SK-N-SH treated with all-trans-retinoic acid at 6 μM for 48 hours (cell line): ENCODE measurements at places on chromosomes 13 and 19.

DNA sequence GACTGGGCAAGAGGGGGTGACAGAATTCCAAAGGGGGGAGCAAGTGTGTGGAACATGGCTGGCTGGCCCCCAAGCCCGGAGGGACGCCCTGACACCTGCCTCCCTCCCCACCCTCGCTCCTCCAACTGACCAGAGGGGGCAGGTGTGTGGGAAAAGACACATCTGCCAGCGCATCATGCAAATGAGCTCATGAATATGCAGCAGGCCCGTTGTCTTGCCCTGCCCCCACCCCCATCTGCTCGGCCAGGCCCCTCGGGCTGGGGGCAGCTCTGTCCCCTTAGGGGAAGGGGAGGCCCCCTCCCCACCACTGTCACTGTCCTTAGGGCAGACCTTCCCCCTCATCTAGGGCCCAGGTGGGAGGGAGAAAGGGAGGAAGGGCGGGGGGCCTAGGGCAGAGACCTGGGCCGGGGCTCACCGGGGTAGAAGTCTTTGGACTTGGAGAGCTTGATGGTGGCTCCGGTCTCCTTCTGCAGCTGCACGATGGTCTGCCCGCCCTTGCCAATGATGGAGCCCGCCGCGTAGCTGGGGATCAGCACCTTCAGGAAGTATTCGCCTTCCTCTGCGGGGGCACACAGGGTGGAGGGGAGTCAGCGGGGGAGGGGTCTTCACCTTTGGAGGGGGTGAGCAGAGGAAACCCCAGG, 12.9 kb downstream of the NOVA2 start:
- ATAC-seq: no peak

GRCh38 chr19:6767357-6768235, at the start of gene SH2D3A:
TSS of gene SH2D3A (minus strand) at chr19:6767435. CDS start at chr19:6763748, 3,687 bp downstream.
- peak; percentile 55 for ATAC-seq

- ATAC-seq: no peak
These were observed 58.4 kb downstream of the F2RL3 start for GRCh38 chr19:16946951-16947940.

DNA sequence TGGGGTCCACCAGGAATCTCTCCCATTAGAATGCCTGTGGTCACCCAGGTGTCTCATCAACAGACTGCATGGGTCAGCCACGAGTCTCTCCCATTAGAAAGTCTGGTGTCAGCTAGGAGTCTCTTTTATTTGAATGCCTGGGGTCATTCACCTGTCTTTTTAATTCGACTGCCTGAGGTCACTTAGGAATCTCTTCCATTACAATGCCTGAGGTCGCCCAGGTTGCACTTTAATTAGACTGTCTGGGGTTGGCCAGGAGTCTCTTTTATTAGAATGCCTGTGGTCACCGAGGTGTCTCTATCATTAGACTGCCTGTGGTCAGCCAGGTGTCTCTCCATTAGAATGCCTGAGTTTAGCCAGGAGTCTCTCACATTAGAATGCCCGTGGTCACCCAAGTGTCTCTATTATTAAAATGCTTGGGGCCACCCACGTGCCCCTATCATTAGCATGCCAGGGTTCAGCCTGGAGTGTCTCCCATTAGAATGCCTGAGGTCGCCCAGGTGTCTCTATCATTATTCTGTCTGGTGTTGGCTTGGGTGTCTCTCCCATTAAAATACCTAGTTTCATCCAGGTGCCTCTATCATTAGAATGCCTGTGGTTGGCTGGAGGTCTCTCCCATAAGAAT, 1474.3 kb downstream of the UQCRFS1 start:
- ATAC-seq: no peak

- no peak for ATAC-seq
These were observed 445.5 kb upstream of the SGCG start for GRCh38 chr13:22735011-22735995.

- no peak for ATAC-seq
These were observed 718.5 kb downstream of the SLITRK6 start for GRCh38 chr13:85080691-85081090.

DNA sequence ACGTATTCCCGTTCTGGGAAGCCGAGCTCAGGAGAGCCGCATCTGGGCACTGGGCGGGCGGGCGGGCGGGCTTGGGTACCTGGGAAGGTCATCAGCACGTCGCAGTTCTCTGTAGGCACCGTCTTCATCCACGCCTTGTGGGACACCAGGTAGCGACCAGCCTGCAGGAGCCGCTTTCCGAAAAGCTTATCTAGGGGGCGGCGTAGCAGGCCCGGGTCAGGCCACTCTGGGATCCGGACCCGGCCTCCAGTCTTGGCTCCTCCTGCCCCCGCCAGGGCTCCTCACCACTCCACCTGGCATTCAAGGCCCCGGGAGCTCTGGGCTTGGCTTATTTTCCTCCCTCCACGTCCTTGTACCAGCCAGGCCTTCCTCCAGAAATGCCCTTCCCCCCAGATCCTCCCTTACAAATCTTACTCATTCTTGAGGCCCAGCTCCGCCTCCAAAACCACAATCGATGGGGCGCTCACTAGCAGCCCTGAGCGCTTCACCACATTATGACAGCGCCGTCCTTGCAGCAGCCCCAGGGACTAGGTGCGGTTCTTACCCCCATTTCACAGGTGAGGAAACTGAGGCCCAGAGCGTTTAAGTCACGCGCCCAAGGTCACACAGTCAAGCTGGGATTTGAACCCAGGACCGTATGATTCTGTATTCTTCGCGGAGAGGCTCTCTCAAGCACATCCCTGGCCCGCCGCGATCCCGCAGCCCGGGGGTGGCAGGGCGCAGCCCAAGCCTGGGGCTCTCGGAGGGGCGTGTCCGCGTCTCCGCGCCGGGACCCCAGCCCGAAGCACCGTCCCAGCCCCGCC, 843 bp downstream of the ANO8 start:
- no peak for ATAC-seq

DNA sequence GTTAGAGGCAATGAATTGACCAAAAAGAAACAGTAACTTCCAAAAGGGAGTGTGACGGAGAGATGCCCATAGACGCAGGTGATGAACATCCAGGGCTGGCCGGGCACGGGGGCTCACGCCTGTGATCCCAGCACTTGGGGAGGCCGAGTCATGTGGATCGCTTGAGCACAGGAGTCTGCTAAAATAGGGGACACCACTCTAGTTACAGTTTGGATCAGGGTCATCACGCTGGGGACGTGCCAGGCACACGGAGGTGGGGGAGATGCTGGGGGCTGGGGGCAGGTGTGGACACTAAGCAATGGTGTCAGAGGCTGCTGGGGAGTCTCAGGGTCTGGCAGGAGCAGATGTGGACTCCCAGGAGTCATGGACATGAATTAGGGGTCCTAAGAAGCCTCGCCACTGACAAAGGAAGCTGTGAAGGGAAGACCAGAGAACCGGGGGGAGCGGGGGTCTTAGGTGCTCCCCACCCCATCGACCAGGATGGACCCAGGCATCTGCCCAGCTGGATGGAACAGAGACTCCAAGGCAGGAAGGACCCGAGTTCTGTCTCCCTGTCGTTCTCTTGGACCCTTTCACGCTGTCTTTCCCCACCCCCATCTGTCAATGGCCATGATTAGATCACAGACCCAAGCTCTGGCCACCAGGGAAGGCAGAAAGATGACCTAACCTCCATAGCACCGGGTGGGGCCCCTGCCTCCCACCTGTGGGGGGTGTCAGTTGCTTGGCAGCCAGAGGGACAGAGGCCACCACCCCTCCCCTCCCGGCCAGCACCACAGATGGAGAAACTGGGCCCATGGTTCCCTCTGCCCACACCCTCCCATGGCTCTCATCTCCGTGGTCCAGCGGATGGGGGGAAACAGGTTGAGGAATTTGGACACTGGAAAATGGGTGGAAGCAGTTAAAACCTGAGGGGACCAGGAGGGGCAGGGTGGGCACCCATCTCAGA, 19.6 kb downstream of the CCDC8 start:
- no peak for ATAC-seq

DNA sequence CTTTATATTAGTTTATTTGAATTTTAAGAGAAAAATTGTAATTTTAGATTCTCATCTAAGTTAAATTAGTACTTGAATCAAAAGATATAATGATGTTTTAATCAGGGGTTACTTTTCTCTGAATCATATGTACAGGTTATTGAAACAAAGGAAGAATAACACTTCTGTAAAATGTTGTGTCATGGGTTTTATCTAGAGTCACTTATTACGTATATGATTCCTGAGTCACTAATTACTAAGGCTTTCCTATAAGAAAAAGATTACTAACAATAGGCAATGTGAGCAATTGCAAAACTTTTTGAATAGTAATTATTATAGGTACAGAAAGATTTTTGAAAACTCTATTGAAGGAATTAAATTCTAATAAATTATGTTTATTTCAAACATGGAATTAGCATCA, 99.2 kb upstream of the KLF5 start:
- ATAC-seq: no peak

DNA sequence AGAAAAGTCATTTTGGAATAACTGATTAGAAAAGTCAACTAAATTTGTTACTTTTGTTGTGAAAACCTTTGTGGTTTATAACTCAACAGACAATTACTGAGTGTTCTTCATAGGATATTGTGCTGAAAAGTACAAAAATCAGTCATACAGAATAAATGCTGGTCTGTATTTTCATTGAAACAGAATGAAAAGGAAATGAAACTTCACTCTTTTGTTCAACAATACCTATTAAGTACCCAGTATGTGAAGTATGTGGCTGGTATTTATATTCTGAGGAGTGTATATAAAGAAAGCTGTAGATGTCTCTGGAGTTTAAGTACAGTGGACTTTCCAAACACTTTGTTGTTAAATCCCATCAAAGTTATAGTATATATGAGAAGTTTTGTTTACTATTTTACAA, 828.4 kb upstream of the ATXN8OS start:
- no peak for ATAC-seq

DNA sequence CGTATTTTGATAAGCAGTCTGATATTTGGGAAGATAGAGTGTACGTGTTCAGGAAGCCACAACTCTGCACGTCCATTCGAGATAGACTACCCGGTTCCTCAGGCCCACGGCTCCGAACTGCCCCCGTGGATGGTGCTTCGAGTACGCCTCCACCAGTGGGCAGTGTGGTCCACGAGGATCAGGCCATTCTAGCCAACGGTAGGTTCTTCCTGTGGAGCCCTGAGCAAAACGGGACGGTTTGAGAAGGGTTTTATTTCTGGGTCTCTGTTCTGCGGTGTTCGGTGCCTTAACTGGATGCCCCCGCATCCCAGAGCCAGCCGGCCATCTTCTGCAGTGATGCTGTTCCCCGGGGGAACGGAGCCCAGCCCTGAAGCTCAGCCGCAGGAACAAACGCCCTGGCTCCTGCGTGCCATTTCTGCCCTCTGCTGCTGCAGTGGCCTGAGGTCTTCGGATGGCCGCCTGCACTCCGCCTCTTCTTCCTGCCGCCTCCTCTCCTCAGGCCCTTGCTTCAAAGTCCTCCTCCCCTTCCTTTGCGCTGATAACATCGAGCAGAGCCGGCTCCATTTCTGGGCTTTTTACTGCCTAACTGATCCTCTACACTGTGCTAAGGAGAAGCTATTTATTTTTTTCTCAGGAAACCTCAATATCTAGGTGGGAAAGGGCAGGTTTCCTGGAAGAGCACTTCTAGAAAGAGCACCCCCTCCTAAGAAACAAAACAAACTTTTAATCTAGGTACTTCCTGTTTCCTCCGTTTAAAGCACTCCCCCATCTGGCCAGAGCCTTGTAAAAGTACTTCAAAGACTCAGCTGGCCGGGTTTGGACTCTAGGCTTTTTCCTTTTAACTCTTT, 36.2 kb upstream of the SLC46A3 start:
- ATAC-seq: peak; percentile 46; the same call in 2 of the 3 replicates

- peak; percentile 79 for ATAC-seq
These were observed 9.7 kb upstream of the USE1 start for GRCh38 chr19:17205237-17206140.

GRCh38 chr13:105537113-105537512, 998.3 kb downstream of the EFNB2 start:
- ATAC-seq: no peak

GRCh38 chr13:52016296-52016695, 4.1 kb downstream of the ALG11 start:
- no peak for ATAC-seq

GRCh38 chr13:99760456-99760855, 211.1 kb downstream of the ZIC5 start:
- no peak for ATAC-seq

DNA sequence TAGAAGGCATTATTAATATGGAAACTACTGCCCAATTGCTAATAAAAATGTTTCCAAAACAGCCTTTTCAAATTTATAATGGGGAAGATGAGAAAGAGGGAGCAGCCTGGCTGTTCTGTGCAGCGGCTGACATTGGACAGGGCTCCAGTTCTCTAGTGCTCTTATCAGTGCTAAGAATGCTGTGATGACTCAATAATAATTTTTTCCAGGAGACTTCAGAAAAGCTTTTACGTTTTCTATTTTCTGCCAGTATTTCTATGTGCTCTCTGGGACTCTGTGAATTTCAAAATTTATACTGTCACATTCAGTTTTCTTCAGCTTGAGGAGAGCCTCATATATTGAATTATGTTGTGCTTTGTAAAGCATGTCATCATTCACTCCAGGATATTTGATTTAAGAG, 209.6 kb downstream of the VWA8 start:
- peak; percentile 99 for ATAC-seq

DNA sequence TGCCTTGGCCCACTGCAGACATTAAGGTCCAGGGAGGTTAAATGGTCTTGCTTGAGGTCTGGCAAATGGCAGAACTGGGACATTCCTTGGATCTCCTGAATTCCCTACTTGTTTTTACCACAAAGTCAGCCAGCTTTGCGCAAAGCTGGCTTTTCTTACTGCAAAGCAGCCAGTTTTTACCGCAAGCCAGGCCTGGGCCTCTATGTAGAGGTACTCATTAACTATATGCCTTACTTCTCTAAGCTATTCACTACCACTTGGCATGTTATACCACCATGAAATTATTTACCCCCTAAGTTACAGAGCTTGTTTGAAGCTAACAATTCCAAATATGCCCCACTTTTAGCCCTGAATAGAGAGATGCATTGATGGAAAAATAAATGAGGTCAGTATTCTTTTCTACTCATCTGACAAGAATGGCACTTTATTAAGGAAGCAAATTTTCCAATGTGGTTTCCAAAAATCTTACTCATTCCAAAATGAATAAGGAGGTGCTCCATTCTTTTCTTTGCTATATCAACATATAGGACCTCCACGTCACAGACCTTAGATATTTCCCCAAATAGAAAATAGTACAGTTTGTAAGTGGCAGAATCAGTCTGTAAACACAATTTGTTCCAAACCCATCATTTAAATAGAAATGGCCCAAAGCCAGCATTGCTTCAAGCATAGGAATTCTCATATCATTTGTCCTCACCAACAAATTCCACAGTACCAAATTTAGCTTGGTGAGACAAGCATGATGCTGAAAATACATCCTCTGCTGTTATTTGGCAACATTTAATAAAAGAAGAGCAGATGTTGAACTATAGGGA, 143.9 kb upstream of the TSC22D1 start:
- ATAC-seq: peak; percentile 71

GRCh38 chr19:30647891-30648720, 275.9 kb downstream of the ZNF536 start:
- no peak for ATAC-seq
